ENCODE measurements at places on chromosomes 7 and 10.

DNA sequence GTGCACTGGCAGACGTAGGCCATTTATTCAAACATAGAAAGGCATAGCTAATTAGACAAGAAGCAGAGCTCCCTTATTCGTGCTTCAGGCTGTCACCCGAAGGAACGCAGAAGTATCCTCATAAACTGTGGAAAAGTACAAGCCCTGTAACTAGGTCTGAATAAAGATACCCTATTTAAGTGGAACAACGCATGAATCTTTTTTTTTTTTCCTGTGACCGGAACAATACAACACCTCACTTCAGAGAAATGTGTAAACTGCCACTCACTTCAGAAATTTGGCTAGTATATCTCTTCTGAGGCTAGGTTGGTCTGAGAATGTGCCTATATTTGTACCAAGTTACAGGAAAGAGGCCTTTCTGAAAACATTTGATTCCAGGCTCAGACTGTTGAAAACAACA, 8.0 kb upstream of the CSTF2T start:
- DNase-seq: no peak

- no peak for DNase-seq
These were observed 5.9 kb upstream of the NUP42 start for GRCh38 chr7:23175938-23176337.

DNA sequence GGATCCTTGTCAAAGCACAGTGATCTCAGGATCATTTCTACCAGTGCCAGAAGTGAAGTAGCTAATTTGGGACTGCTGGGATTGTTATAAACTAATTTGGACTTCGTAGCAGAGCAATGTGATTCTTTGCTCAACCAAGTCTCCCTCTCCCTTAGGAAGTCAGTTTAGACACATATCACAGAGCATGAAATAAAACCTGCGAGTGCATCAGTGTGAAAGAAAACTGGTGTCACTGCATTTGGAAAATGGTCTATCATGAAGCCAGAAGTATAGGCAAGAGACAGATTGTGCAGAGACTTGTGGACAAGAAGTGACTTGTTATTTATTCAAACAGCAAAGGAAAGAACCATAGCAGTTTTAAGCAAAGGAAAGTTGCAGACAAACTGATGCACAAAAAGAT, 560.5 kb upstream of the NRG3 start:
- DNase-seq: no peak

DNA sequence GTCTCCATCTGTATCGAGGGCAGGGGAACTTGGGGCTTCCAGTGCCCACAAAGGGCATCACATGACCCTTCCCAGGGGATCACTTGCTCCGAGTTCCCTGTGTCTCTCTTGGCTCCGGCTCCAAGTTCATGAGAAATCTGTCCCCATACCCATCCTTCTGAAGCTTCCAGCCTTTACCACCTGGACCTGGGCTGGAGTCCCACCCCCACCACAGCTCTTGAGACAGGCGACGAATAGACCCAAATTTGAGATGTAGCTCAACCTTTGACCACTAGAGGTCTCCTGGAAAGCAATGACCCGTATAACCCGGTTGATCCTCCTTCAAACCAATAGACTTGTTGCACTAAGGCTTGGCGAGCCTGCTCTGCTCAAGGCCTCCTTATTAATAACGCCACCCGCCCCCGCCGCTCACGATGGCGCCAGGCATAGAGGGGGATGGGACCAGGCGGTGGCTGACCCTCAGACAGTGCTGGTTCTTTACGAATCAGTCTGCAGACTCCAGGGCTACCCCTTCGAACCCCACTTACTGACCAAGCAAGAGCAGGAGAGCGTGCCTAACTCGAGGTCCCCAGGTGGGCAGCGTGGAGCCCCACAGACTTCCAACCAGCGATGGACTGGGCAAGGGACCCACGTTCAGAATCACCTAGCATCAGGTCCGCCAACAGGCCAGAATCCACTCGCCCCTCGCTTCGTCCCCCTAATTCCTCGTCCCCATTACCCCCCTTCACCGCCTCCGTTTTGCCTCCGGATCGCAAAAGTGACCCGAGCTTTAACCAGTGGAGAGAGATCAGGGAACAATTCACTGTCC, 4.4 kb upstream of the ARID5B start:
- peak; percentile 45 for DNase-seq

GRCh38 chr10:108244443-108245228, 1080.1 kb upstream of the SORCS1 start:
- no peak for DNase-seq

- no peak for DNase-seq
These were observed 49.5 kb downstream of the CHN2 start for GRCh38 chr7:29243910-29244655.

GRCh38 chr10:12631787-12632562, 282.6 kb downstream of the CAMK1D start:
- no peak for DNase-seq

DNA sequence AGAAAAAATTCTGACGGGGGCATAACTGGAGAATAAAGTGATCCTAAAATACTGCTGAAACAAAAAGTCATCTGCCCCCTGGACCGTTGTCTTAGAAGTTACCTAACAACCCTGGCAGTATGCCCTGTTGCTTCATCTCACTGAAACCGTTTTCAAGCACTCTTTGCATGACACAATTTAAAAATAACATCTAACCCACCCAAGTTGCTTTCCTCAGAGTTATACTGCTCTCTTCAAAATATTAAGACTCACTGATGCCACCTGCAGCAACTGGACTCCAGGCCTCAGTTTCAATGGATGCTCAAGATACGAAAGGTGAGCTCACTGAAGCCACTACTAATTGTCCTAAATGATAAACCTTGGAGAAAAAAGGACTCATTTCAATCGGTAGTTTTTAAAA, 57.4 kb downstream of the CDK6 start:
- DNase-seq: no peak

- DNase-seq: no peak
These were observed 37.8 kb downstream of the AOAH start for GRCh38 chr7:36686499-36686898.

GRCh38 chr7:100575746-100576383, 2.2 kb upstream of the SAP25 start:
- no peak for DNase-seq

- DNase-seq: no peak
These were observed 21.3 kb downstream of the TSPAN15 start for GRCh38 chr10:69472544-69472943.

DNA sequence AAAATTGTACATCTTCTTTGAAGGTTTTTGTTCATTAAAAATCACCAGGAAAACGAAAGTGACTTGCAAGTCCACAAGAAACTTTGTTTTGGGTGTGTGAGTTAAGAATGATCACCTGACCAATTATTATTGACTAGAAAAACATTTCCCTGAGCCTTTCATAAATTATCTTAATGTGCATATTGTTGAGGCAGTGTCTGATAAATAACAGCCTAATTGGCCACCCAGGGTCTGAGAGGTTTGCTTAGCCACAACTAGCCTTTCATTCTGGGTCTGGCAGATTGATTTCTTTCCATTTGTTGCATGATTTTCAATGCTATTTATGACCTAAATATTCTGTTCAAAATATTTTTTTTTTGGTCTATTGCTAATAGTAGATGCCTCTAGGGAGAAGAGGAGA, 152.8 kb downstream of the AUTS2 start:
- no peak for DNase-seq

DNA sequence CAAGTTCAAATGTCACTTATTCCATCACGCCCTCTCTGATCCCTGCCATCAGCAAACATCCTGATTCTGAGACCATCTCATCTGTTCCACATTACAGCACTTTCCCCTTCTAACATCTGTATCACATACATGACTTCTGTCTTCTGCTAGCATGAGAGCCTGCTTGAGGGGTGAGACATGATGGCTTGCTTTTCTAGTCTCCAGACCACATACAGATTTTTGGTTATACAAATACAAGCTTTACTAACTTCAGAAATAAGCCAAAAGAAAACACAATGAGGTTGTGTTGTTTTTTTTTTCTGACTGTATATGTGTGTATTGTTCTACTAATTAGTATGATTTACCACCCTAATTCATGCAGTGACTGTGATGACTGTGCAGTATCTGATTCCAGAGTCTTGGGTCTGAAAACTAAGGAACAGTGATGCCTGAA, 34.3 kb downstream of the NAPEPLD start:
- no peak for DNase-seq

GRCh38 chr10:16724509-16724908, 92.7 kb downstream of the RSU1 start:
- no peak for DNase-seq

GRCh38 chr10:14405076-14406065, 74.6 kb upstream of the FRMD4A start:
- no peak for DNase-seq

GRCh38 chr10:12796401-12797160, 204.9 kb downstream of the CCDC3 start:
- no peak for DNase-seq

GRCh38 chr10:103895411-103896186, 22.4 kb downstream of the STN1 start:
- no peak for DNase-seq

- DNase-seq: no peak
These were observed 12.2 kb downstream of the COMTD1 start for GRCh38 chr10:75223507-75223906.

DNA sequence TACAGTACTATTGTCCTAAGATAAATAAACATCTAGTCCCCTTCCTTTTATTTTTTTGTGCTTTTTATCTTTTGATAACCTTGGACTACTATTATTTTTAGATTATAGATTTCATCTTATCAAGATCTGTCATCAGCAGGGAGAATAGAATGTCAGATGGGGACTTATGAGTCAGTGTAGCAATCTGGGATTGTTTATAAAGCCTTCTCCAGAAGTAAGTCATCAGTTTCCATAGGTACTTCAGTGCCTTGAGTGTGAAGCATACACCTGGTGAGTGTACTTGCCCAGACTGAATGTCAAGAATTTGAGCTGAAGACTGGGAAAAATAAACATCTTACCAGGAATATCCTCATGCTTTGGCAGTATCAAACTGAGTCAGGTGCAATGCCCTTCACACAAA, 2.1 kb downstream of the CASD1 start:
- DNase-seq: no peak

DNA sequence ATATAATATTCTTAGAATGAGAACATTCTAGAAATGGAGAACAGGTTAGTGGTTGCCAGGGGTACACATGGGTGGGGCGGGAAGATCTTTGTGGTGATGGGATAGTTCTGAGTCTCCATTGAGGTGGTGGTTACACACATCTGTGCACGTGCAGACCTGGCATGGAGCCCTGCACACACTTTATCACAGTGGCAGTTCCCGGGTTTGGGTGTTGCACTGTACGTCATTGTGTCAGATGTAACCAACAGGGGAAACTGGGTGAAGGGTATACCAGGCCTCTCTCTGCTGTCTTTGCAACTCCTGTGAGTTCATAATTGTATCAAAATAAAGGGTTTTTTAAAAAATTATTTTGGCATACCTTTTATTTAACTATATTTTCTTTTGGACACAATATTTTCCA, 51.1 kb downstream of the LMTK2 start:
- DNase-seq: no peak

DNA sequence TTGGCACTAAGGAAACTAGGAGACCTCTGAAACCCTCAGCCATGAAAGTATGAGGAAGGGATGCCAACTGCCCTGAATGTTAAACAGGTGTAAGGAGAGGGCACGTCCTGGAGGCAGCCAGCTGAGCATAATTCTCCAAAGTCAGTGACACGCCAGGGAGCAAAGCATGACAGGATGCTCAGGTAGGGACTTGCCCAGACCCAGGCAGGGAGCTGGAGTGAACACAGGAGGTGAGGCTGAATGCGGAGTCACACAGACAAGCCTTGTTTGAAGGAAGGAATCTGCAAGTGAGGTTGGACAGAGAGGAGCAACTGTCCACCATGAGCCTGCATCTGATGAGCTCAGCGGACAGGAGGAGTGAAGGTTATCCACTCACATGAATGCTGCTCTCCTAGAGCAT, 41.5 kb downstream of the KLRG2 start:
- DNase-seq: no peak

DNA sequence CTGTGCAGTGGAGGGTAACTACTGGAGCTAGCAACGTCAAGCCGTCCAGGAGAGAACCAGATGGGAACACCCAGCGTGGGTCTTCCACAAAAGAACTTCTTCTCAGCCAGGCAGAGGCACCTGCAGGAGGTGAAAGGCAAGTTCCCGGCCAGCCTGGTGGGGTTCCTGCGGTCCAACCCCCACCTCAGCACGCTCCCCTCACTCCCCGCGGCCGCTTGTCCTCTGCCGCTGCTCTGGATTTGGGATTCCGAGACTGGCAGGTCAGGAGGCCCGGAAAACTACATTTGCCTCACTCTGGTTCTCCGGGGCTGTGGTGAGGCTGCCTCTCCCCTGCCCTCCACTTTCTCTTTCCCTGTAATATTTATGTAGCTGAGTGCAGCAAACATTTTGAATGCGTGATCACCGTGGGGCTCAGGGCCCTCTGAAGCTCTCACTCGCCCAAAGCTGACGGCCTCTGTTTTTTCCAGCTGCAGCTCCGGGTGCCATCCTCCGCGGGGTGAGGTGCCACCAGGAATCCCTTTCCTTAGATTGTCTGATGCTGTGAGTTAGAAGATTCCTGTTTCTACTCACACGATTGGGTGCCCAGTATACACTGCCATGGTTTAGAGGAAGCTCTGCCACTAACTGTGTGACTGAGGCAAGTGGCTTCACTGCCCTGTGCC, 366.9 kb downstream of the DNAJB6 start:
- no peak for DNase-seq

- no peak for DNase-seq
These were observed 170.5 kb downstream of the CCDC7 start for GRCh38 chr10:32616438-32616837.

DNA sequence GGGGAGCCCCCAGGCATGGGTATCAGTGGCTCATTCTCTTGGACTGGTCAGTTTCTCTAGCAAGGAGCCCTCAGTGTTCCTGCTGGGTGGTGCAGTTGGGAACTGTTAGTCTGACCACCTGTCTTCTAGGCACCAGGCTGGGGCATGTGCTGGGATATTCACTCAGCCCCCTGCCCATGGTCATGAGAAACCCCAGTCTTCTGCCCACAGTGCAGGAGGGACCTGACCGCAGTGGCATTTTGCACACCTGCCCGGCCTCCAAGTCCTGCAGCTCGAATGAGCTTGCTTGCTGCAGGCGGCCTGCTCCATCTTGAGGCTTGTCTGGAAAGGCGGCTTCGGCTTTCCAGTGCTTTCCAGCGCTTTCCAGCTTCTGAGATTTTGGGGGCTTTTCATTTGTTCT, 36.3 kb downstream of the CUX1 start:
- DNase-seq: no peak

DNA sequence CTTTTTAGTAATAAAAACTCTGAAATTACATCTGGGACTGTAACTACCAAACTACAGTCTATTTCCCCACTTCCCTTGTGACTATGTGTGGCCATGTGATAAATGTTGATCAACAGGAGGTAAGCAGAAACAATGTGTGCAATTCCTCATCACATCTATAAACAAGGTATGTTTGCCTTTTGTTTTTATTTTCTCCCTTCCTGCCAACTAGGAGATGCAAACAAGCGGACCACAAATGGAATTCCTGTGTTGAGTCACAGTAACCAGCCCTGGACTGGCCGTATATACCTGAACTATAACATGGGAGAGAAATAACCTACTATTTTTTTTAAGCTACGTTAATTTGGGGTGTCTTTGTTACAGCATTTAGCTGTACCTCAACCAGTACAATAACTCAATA, 52.5 kb downstream of the SCRN1 start:
- DNase-seq: no peak

GRCh38 chr7:13540429-13540828, 449.0 kb downstream of the ETV1 start:
- DNase-seq: no peak

GRCh38 chr7:57203161-57203791, 71.0 kb upstream of the ZNF479 start:
- DNase-seq: no peak

- no peak for DNase-seq
These were observed 62.5 kb downstream of the PWWP2B start for GRCh38 chr10:132459301-132460003.

All from nucleus accumbens (tissue), 56 donors.